ENCODE measurements at places on chromosomes 3 and 15.

DNA sequence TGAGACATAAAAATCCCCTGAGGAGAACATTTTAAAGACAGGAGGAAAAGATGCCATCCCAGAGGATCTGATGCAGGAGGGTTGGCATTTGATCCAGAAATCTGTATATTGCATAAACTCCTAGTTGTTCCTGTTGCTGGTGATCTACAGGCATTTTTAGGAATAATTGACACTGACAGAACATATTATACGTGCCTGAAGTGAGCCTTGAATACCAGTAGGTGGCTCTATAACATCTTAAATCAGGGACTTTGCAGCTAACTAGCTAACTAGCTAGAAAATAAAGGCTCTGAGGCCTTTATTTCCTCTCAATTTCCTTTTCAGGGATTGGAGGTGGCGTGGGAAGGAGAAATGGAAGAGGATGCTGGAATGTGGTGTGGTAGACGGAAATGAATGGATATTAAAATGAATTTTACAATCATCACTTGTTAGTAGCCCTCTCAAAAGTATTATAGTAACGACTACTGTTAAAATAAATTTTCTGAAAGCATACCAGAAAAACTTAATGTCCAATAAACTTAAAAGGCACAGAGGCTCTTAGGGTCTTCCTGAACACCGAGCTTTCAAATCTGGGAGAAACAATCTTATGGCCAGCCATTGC, 73.8 kb upstream of the ZBED2 start:
- no peak for DNase-seq

- no peak for DNase-seq
These were observed 6.5 kb upstream of the HPS3 start for GRCh38 chr3:149122721-149123578.

DNA sequence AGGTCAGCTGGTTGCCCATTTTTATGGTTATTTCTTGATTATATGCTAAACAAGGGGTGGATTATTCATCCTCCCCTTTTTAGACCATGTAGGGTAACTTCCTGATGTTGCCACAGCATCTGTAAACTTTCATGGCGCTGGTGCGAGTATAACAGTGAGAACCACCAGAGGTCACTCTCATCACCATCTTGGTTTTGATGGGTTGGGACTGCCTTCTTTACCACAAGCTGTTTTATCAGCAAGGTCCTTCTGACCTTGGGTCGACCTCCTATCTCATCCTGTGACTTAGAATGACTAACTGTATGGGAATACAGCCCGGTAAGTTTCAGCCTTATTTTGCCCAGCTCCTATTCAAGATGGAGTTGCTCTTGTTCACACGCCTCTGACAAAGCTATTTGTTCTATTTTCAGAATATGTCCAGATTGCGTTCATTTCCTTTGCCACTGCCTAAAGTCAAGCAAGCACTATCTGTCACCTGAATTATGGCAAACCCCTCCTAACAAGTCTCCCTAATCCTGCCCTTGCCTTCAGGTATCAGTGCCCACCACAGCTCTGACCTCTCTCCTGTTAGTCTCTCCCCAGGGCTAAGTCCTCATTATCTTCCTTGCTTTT, 308.5 kb downstream of the ROBO2 start:
- DNase-seq, result no peak

- no peak for DNase-seq
These were observed 534.2 kb upstream of the ALCAM start for GRCh38 chr3:104832530-104832929.

GRCh38 chr3:73633916-73634344, 9.2 kb upstream of the PDZRN3 start:
- no peak for DNase-seq

GRCh38 chr3:37577697-37578096, 284.0 kb upstream of the CTDSPL start:
- DNase-seq, result no peak

DNA sequence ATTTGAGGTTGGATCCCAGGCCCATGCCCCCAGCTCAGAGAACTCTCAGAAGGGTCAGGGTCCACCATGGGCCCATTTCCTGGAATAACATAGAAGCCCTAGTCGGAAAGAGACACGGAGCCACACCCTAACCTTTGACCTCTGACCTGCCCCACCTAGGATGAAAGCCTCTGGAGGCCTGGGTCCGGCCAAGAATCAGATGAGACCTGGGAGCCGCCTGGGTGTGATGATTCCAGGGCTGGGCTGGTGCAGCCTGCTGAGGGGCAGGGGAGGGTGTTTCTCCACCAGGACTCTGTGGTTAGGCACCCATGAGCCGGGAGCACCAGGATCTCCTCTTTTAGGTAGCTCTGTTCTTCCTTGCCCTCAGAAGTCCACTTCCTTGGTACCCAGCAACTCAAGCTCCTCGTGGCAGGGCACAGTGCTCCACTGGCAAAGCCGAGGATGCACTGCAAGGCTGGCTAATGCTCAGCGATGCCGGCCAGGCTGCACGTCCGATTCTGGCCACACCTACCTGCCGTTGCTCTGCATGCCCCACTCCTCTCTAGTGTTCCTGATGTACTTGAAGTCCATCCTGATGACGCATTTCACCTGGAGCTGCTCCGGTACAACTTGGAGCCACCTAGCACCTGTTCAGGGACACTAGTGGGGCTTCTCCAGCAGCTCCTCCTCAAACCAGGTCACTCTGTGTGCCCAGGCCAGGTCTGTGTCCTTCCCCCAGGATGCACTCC, 57.4 kb downstream of the ZNF445 start:
- DNase-seq, result no peak

Measured in cortex of kidney (tissue), 1 donor.